Prostate gland (tissue), 2 donors: ENCODE measurements at places on chromosomes 2 and 18. TPM values are rescaled to one million over a fixed set of nuclear protein-coding genes. Genes with fewer than 3 reads are reported as not detected.
A peak's percentile ranks its signal among the peaks of the same experiment; 100 is the strongest.

GRCh38 chr2:7951490-7951889 is 730.4 kb upstream of the ID2 start:
- DNase-seq, result no peak

Gene RAX
- 0.40 TPM for total RNA-seq

GRCh38 chr18:35167857-35168256 is 73.0 kb upstream of the ZNF397 start:
- DNase-seq, result no peak

- no peak for DNase-seq
Observed at GRCh38 chr2:10521356-10522169, 73.4 kb upstream of the ODC1 start.

- no peak for DNase-seq
Observed at GRCh38 chr18:73950116-73950700, 197.4 kb downstream of the FBXO15 start.

DNA sequence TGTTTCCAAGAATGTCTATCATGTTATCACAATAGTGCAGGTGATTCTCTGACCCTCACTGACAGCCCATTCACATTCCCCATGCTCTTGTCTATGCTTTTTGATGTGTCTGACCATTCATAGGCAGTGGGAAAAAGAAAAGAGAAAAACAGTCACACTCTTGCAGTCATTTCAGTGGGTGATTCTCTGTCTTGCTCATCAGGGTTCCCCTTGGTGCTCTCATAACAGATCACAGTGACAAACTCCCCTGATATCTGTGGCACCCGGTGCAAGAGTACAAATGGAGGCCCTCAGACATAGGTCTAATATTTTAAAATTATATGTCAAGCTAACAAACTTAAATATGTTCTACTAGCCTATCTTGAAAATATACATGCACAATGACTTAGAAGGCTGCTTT is 72.7 kb upstream of the PPP1CB start:
- no peak for DNase-seq

GRCh38 chr2:10610213-10610910 is 79.4 kb downstream of the NOL10 start:
- no peak for DNase-seq

Gene CCDC148
- total RNA-seq, result 1.5 TPM

- no peak for DNase-seq
Observed at GRCh38 chr2:8380026-8380425, 301.8 kb upstream of the ID2 start.

DNA sequence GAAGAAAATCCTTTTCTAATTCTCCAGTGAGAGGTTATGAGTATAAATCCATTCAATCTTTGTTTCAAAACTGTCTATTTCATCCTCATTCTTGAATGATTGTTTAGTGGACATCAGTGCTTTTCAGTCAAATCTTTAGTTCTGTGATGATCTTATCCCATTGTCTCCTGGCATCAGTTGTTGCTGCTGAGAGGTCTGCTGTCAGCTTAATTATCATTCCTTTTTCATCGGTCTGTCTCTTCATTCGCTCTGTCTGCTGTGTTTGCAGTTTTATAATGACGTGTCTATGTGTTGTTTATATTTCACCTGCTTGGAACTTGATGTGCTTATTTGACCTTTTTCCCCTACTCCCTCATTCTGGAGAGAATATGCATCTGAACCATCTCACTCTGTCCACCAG is 69.2 kb upstream of the GLI2 start:
- no peak for DNase-seq

GRCh38 chr2:164903951-164904350 is 51.4 kb downstream of the SLC38A11 start:
- peak; percentile 63 for DNase-seq

GRCh38 chr2:129580001-129580400 is 399.5 kb upstream of the RAB6C start:
- no peak for DNase-seq

GRCh38 chr2:213089438-213089837 is 62.0 kb downstream of the IKZF2 start:
- DNase-seq, result no peak
